ENCODE measurements at places on chromosomes 6 and 20.
A peak's percentile ranks its signal among the peaks of the same experiment; 100 is the strongest.

- DNase-seq, result no peak
Observed at GRCh38 chr6:143068001-143068400, 7.3 kb downstream of the AIG1 start.

- DNase-seq, result no peak
Observed at GRCh38 chr20:21175433-21175832, 49.6 kb downstream of the KIZ start.

DNA sequence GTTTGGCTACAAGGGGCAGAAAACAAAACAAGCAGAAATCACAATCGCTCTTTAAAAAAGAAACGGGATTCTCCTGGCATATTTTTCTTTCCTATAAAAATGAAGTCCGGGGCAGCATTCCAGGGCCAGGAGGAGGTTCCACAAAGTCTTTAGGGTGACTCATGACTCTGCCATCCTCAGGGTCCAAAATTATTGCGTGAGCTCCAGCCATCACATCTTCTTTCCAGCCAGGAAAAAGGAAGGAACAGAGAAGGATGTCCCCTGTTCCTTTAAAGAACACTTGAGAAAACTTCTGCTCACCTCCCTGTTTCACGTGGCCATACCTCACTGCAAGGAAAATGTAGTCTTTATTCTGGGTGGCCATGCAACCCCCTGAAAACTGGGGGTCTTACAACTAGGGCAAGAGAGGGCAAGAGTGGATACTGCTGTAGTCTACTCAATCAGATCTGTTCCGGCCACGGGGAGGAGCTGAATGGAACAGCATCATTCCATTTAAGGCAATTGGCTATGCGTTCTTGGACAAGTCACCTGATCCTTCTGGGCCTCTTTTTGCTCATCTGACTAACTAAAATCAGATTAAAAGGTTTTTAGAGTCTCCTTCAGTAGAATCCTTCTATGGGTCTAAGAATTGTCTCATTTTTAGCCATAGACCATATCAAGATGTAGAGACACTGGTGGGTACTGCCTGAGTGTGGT lies 49.4 kb downstream of the CTCFL start:
- no peak for DNase-seq

DNA sequence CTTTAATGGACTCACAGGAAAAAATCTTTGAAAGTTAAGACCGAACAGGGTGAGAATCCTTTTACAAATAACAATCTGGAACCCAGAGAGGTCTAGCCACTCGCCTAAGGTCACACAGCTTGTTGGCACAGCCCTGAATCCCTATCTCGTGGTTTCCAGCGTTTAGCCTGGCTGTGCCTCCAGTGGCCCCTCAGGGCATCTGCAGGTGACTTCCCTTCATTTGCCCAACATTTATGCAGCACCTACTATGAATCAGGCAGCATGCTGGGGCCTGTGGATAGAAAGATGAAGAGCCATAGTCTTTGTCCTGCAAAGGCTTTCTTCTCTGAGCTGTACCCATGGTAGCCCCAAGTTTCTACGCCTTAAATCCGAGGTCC lies 2.6 kb upstream of the NR2E1 start:
- no peak for DNase-seq

DNA sequence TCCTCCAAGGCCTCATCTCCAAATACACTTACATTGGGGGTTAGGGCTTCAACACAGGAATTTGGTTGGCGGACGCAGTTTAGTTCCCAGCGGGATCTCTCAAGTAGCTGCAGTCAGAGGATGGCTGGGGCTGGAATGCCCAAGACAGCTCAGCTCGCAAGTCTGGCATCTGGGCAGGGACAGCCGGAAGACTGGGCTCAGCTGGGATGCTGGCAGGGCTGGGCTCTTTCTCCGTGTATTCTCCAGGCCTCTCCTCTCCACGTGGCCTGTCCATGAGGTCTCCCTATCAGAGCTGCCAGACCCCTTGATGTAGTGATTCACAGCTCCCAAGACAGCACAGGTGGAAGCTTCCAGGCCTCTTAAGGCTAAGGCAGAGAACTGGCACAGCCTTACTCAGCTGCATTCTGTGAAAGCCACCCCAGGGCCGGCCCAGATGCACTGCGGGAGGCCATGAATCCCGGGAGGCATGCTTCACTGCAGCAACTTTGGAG lies 5.0 kb downstream of the FGD2 start:
- no peak for DNase-seq

GRCh38 chr6:157724960-157725741 lies 97.9 kb upstream of the SNX9 start:
- DNase-seq, result no peak

DNA sequence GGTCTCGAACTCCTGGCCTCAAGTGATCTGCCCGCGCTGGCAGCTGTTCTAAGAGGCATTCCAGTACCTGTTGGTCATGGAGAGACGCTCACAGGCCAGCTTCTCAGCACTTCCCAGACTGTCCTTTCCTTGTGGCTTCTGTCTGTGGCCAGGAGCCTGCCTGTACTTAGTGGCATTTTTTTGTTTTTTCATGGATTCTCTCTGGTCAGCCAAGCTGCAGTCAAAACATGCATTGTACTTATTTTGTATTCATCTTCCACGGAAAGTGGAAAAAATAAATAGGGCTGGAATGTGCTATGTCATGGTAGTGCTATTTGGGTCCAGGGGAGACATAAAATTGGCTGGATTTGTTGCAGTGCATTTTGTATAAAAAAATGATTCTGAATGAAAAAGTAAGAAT lies 29.1 kb downstream of the ZDHHC14 start:
- DNase-seq, result no peak

DNA sequence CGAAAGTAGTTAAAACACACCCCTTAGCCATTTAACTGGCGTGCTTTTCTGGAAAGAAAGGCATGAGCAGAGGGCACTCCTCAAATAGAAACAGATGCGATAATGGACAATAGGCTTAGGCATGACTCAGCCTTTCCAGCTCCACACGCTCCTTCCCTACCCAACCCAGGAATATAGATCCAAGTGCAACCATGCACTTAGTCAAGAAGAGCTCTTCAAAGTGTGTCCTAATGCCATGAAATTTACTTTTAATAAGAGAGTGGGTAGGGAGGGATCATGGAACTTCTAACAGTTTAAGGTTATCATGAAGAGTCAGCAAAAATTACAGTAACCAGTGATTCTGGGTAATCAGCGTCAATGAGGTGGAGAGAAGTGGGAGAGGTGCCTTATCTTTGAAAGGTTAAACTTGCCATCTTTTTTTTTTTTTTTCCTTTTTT lies 2.4 kb upstream of the EFHC1 start:
- no peak for DNase-seq

DNA sequence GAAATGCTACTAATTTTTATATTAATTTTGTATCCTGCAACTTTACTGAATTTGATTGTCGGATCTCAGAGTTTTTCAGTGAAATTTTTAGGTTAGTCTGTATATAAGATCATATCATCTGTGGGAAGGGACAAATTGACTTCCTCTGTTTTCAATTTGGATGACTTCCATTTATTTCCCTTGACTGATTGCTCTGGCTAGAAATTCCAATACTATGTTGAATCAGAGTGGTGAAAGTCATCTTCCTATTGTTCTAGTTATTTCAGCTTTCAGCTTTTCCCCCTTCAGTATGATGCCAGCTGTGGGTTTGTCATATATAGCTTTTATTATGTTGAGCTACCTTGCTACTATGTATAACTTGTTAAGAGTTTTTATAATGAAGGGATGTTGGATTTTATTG lies 771.2 kb downstream of the KIF16B start:
- no peak for DNase-seq

DNA sequence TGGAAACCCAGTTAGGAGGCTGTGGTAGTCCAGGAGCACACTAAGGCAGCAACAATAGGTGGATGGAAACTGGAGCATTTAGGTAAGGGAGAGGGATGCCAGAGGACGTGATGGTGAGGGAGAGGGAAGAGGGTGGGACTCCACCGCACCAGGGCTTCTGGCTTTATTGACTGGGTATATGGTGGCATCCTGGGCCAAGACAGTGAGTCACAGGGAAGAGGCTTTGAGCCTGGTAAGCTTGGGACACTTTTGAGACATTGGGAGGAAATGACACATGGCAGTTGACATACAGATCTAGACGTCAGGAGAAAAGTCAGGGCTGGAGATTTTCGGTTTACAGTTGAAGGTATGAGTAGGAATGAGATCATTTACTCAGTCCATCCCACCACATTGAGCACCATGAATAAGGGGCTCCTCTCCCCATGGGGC lies 14.9 kb downstream of the NT5E start:
- no peak for DNase-seq

DNA sequence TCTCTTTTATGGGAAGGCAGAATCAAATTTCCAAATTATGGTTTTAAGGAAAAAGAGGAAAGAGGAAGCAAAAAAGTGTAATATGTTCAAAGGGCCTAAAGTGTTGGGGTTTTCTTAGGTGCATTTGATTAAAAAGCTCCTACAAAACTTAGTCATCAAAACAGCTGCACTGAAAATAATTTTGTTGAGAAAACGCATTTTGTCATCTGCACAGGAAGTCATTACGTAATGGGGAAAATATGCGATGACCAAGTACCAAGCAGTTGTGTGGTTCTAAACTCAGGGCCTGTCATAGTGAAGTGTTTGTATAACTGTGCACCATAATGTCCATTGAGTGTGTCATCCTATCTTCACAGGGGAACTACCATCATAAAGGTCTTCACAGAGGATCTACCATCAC lies 15.6 kb downstream of the HAO1 start:
- DNase-seq, result no peak

DNA sequence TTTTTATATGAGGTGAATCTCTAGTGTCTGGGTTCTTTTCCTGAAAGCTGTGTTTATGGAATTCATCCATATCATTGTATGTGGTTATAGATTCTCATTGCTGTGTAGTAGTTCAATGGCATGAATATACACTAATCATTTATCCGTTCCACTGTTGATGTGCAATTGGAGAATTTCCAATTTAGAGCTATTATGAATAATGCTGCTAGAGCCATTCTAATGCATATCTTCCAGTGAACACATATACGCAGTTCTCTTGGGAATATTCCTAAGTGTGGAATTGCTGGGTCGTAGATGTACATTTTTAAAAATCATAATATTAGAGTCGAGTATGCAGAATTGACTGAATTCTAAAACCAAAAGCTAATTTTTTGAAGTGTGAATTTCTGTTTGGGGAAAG lies 327.5 kb upstream of the JAG1 start:
- no peak for DNase-seq

- no peak for DNase-seq
Observed at GRCh38 chr6:152268846-152269442, 368.2 kb downstream of the SYNE1 start.

DNA sequence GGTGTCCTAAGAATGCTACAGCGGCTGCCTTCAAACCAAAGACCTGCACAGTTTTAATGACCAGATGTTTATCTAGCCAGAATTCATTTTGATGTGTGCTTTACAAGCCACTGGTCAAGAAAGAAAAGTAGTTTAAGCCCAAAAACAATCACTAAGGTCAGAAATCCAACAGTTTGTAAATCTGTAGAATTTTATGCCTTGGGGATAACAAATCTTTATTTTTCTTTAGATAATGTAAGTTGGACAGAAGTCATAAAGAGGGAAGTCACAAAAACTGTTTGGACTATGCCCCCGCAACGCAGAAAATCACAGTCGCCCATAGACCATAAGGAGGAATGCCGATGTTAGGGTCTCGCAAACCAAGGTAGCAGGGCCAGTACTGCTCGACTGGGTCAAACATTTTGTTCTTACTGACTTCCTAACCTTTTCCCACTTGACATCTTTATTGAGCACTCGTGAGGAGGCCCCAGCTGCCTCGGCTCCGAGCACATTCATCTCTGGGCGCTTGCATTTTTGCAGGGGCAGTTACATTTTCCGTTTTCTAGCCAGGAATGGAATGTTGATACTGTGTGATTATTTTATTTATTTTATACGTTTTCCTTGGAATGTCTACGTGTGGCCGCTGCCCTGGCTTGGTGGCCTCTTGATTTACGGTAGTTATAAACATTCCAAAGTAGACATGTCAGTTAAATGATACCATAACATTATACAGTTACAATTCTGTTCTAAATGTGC lies 56.7 kb upstream of the APCDD1L start:
- DNase-seq, result no peak

DNA sequence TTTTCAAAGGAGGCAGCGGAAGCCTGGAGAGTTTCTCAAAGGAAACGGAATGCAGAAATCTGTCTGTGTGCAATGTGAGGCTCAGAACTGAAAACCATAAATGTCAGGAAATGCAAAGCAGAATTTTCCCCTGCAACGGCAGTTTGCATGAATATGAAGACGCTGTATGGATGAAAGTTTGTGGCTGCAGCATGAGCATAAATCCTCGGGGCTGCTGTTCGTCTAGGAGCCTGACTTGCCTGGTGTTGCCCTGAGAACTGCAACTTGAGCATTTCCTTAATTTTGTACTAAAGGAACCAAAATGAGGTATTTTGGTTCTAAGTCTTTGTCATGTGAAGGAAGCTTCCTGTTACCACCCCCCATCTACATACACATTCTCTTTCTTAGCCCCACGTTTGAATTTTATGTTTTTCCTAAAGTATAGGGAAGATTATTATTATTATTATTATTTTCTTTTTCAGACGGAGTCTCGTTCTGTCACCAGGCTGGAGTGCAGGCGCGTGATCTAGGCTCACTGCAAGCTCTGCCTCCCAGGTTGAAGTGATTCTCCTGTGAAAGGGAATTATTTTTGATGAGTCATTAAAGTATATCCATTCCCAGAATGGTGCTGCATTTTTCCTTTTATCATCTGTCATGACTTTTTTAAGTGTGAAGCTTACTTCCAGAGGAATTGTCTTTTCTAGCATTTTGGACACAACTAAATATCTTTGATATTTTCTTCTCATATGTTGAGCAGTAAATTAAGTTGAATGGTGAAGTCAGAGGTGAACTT lies 33.1 kb downstream of the MTHFD1L start:
- peak; percentile 32 for DNase-seq

DNA sequence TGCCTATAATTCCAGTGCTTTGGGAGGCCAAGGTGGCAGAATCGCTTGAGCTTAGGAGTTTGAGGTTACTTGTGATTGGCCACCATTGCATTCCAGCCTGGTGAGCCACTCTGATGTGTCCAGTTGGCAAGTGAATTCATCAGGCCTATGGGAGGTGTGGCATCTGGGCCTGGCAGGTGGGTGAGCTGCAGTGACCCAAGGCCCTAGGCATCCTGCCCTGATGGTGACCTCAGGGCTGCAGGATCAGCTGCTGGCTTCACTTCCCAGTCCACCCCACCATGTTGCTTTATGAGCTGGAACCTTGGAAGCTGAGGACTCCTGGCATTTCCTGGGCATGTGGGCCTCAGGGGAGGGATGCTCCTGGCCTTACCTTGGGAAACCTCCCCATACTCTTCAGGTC lies 20.5 kb downstream of the RSPH9 start:
- DNase-seq, result no peak

- no peak for DNase-seq
Observed at GRCh38 chr6:112087916-112088315, 525 bp downstream of the FAM229B start.

DNA sequence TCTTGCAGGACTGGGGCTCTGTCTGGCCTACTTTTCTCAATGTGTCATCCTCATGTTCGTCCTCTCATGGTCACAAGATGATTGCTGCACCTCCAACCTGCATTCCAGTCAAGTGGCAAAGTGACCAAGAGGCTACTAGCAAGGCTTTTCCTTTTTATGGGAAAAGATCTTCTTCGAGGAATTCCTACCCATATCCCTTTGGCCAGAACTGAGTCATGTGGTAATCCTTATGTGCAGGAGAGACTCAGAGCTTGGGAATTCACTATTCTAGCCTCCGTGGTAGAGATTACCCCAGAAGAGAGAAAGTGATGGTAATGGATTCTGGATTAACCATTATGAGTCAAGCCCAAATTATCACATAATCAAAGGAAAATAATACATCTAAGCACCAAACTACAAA lies 162.7 kb downstream of the KCNQ5 start:
- DNase-seq, result no peak
